ENCODE measurements at places on chromosomes 3 and 15. TPM values are rescaled to one million over a fixed set of nuclear protein-coding genes. Genes with fewer than 3 reads are reported as not detected.

GRCh38 chr3:172919297-172919683 is 168.8 kb downstream of the ECT2 start:
- H3K36me3 ChIP-seq = no peaks in the 10 kb centered on the region
- DNase-seq = no peak
- H3K27ac ChIP-seq = no peak overlapping the region
- H3K4me1 ChIP-seq = peaks cover 12% of the 10 kb centered on the region
- no peak overlapping the region for H3K4me3 ChIP-seq
- no peaks in the 10 kb centered on the region for H3K27me3 ChIP-seq

SLCO2A1 gene
- 0.82 TPM for total RNA-seq

DNA sequence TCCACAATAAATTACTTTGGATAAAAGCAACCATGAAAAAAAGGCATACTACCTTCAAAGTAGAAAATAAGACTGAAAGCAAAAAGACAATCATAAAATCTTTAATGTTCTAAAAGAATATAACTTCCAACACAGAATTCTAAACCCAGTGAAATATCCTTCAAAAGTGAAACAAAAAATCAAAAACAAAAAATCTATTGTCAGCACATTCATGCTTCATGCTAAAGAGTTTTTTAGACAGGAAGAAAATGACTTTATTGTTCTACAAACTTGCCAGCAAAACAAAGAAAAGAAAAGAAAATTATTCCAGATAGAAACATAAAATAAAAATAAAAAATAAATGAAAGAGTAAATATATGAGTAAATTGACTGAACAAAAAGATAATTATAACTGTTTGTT is 134.9 kb downstream of the EFHB start:
- DNase-seq = no peak
- H3K4me3 ChIP-seq = no peak overlapping the region
- H3K27ac ChIP-seq = no peak overlapping the region
- H3K36me3 ChIP-seq = peaks cover 2% of the 10 kb centered on the region

GXYLT2 gene
- total RNA-seq = 140 TPM

GRCh38 chr3:101979033-101979432 is 129.7 kb downstream of the NFKBIZ start:
- H3K27me3 ChIP-seq = peaks cover 28% of the 10 kb centered on the region
- peaks cover 2% of the 10 kb centered on the region for H3K36me3 ChIP-seq
- H3K4me1 ChIP-seq = peaks cover 3% of the 10 kb centered on the region
- H3K4me3 ChIP-seq = no peak overlapping the region
- H3K27ac ChIP-seq = no peak overlapping the region

- DNase-seq = no peak
- no peaks in the 10 kb centered on the region for H3K36me3 ChIP-seq
- H3K27me3 ChIP-seq = peaks cover 7% of the 10 kb centered on the region
- H3K4me3 ChIP-seq = no peak overlapping the region
- no peak overlapping the region for H3K27ac ChIP-seq
Observed at GRCh38 chr3:35439663-35440062, 199.7 kb upstream of the ARPP21 start.

CHRFAM7A gene
- total RNA-seq = 4.4 TPM

GCSAM gene
- total RNA-seq = not detected

DNA sequence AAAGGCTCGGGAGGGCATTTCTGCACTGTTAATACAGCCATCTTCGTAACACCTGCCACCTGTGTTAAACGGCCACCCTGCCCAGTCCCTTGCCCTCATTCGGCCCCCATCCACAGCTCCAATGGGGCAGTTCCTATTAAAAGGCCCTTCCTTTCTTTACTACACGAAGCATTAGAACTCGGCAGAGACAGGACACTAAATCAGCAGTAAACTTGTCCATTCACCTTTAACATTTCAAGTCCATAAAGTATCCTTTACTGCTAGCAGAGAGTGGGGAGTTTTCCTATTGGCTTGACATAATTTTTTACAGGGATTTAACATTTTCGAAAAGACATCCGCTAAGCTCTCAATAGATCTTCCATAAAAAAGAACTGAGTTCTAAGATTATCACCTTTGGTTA is 76.3 kb downstream of the LRRN1 start:
- no peak overlapping the region for H3K27ac ChIP-seq
- no peak for DNase-seq
- H3K4me3 ChIP-seq = no peak overlapping the region
- H3K4me1 ChIP-seq = no peaks in the 10 kb centered on the region

DNA sequence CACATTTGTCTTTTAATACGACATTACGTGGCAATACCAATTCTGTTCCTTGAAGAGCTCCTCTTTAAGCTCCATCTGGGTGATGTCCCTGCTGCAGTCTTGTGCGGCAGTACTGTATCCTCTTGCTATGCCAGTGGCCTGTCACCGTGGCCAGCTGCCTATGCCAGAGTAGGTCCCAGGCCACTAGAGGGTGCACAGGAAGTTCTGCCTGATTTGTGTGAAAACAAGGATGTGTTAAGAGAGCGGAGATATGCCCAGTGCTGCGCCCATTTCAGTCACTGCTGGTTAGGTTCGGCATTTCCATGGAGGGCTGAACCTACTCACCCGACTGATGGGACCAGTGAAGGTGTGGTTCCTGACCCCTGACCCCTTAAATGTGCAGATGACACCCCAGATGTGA is 25.2 kb downstream of the NIPA1 start:
- no peaks in the 10 kb centered on the region for H3K27me3 ChIP-seq
- DNase-seq = no peak
- H3K4me3 ChIP-seq = no peak overlapping the region
- peaks cover 6% of the 10 kb centered on the region for H3K36me3 ChIP-seq

DNA sequence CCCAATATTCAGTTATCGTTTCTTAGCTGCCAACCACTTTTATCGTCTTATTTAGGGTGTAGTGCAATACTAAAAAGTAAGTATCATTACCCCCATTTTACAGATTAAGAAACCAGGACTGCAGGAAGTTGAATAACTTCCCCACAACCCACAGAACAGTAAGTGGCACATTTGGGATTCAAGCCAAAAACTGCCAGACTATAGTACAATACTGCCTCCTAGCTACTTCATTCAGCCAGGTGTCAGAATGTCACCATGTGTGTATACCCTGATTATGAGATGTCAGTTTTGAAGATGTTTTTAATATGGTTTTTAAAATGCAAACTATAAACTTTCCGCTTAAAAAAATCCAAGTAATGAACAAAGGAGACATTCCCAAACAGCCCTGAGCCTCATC is 74.2 kb upstream of the PROK2 start:
- peaks cover 2% of the 10 kb centered on the region for H3K36me3 ChIP-seq
- no peak overlapping the region for H3K4me3 ChIP-seq
- H3K4me1 ChIP-seq = no peaks in the 10 kb centered on the region

SCN5A gene
- total RNA-seq = 0.21 TPM

ADGRG7 gene
- total RNA-seq = not detected

SCN11A gene
- total RNA-seq = not detected

MKRN3 gene
- total RNA-seq = not detected

SERINC4 gene
- not detected for total RNA-seq

LYZL4 gene
- not detected for total RNA-seq

- H3K36me3 ChIP-seq = no peaks in the 10 kb centered on the region
- peak overlapping the region; percentile 77 for H3K4me3 ChIP-seq
- H3K27me3 ChIP-seq = peaks cover 15% of the 10 kb centered on the region
Observed at GRCh38 chr3:9248522-9249271, 749 bp downstream of the SRGAP3 start.

ROPN1B gene
- not detected for total RNA-seq

DNA sequence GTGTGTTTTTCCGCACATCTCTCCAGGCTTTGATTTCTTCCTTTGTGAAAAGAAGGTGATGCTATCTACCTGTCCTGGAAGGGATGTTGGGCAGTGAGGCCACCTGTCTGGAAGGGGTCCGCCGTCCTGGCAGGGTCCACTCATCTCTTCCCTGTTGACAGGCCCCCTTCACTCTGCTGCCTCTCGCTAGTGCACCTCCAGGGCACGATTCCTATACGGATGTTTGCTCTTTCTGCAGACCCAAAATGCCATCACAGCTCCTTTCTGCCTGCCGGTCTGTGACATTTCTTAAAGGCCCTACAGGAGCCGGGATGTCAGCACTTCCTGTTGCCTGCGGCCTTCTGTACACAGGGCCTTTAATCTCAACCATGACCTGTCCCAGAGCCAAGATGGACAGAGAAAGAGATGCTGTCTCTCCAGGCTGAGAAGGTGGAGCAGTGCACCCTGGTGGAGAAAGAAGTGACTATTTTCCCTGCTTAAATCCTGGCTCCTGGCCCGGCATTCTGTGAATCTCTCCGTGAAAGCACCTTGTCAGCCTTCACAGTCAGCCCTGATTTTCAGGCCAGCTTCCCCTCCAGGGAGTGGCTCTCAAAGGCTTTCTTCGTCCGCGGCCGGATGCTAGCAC is 7.4 kb downstream of the FAM3D start:
- H3K36me3 ChIP-seq = no peaks in the 10 kb centered on the region
- H3K4me3 ChIP-seq = no peak overlapping the region
- no peak overlapping the region for H3K27ac ChIP-seq
- peaks cover 9% of the 10 kb centered on the region for H3K27me3 ChIP-seq
- H3K4me1 ChIP-seq = peaks cover 3% of the 10 kb centered on the region

GRCh38 chr3:159416856-159417255 is 571.8 kb upstream of the IL12A start:
- H3K4me3 ChIP-seq = no peak overlapping the region
- H3K4me1 ChIP-seq = peaks cover 3% of the 10 kb centered on the region
- H3K27me3 ChIP-seq = peaks cover 10% of the 10 kb centered on the region
- no peak for DNase-seq

SLC28A2 gene
- not detected for total RNA-seq

Measured in chondrocyte (in vitro differentiated cells).